GM23248 (cell line): ENCODE measurements at places on chromosomes 4 and X. TPM values are rescaled to one million over a fixed set of nuclear protein-coding genes. Genes with fewer than 3 reads are reported as not detected.

TBC1D9 gene
- polyA plus RNA-seq: 4.4 and 4.6 TPM in 2 replicates

CPZ gene
- 19.0 and 19.3 TPM in 2 replicates for polyA plus RNA-seq

VCX2 gene
- not detected in 2 replicates for polyA plus RNA-seq

SPATA18 gene
- polyA plus RNA-seq: 12.5 and 13.7 TPM in 2 replicates

ASB9 gene
- 0.43 TPM in 1 of 2 replicates, not detected in the other for polyA plus RNA-seq

SYNPO2 gene
- polyA plus RNA-seq: 3.1 and 3.2 TPM in 2 replicates

ITGB1BP2 gene
- not detected in 2 replicates for polyA plus RNA-seq

SLC25A5 gene
- 148 and 150 TPM in 2 replicates for polyA plus RNA-seq

USP11 gene
- 61.4 and 61.5 TPM in 2 replicates for polyA plus RNA-seq

CTAG1B gene
- polyA plus RNA-seq: not detected in 2 replicates

VBP1 gene
- polyA plus RNA-seq: 72.7 and 75.2 TPM in 2 replicates

CD40LG gene
- not detected in 2 replicates for polyA plus RNA-seq

TLR6 gene
- polyA plus RNA-seq: 0.36 and 0.37 TPM in 2 replicates

SPACA5 gene
- not detected in 2 replicates for polyA plus RNA-seq

FGFBP2 gene
- polyA plus RNA-seq: not detected in 2 replicates

NHS gene
- 0.74 and 1.0 TPM in 2 replicates for polyA plus RNA-seq

ACE2 gene
- not detected in 2 replicates for polyA plus RNA-seq

RPA4 gene
- polyA plus RNA-seq: 0.11 and 0.15 TPM in 2 replicates

LAMTOR3 gene
- polyA plus RNA-seq: 59.7 and 64.3 TPM in 2 replicates

SHISA3 gene
- polyA plus RNA-seq: 0.26 TPM in 1 of 2 replicates, not detected in the other

PRR27 gene
- polyA plus RNA-seq: not detected in 2 replicates

STARD8 gene
- polyA plus RNA-seq: 0.53 and 0.69 TPM in 2 replicates

POU4F2 gene
- polyA plus RNA-seq: not detected in 2 replicates

PRSS12 gene
- polyA plus RNA-seq: 10.0 and 10.2 TPM in 2 replicates

COL25A1 gene
- 0.25 TPM in 1 of 2 replicates, not detected in the other for polyA plus RNA-seq

PCDH11X gene
- not detected in 2 replicates for polyA plus RNA-seq

VCX gene
- not detected in 2 replicates for polyA plus RNA-seq

CXCR3 gene
- polyA plus RNA-seq: not detected in 2 replicates

CDX4 gene
- not detected in 2 replicates for polyA plus RNA-seq

GABRQ gene
- not detected in 2 replicates for polyA plus RNA-seq

CLCN4 gene
- 0.29 and 0.71 TPM in 2 replicates for polyA plus RNA-seq

EDA gene
- polyA plus RNA-seq: not detected in 2 replicates

TKTL2 gene
- polyA plus RNA-seq: not detected in 2 replicates

DRD5 gene
- not detected in 2 replicates for polyA plus RNA-seq
